ENCODE measurements at places on chromosomes 16 and 17.
A peak's percentile ranks its signal among the peaks of the same experiment; 100 is the strongest.

GRCh38 chr16:84266451-84266850 is 26.6 kb upstream of the KCNG4 start:
- no peak for DNase-seq

DNA sequence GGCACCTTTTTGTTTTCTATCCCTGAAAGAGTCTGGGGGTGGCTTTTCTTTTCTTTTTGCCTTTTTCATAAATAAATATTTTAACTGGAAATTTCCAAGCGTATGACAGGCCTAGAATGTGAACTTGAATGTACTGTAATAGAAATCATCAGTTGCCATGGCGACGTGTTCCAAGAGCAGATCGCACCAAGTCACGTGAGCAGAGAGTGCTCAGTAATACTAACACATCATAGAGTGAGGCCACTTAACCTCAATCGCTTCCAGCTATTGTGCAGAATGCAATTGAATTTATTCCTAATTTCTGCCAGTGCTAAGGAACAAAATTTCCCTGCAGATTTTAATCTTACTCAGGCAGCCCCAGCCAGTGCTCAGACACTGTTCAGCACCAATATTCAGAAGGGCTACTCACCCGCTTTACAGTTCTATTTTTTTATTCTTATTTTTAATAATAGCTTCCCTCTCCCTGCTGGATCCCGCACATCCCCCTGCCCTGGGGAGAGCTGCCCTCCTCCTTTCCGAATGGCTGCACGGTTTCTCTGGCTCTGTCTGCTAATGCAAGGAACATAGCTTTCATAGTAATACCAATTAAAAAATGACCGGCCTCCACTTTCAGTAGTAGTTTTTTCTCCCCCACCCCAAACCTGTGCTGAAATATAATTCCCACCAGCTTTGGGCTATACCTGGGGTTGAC is 26.2 kb upstream of the PMFBP1 start:
- no peak for DNase-seq

DNA sequence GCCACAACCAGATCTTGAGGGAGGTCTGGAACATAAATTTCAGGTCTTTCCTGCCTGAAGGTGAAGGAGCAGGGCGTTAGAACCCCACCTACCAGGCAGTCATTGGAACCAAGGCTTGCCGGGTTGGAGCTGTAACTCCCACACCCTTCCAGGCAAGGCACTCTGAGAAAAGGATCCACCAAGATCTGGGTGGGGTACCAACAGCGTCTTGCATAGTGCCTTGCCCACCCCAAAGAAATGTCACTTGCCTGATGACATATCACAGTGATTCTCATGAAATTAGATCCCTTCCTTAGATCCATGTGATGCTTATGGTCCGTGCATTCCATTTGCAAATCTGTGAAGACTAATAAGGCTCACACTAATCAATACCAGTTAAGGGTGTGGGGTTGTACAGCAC is 201.3 kb downstream of the KATNIP start:
- DNase-seq = no peak

DNA sequence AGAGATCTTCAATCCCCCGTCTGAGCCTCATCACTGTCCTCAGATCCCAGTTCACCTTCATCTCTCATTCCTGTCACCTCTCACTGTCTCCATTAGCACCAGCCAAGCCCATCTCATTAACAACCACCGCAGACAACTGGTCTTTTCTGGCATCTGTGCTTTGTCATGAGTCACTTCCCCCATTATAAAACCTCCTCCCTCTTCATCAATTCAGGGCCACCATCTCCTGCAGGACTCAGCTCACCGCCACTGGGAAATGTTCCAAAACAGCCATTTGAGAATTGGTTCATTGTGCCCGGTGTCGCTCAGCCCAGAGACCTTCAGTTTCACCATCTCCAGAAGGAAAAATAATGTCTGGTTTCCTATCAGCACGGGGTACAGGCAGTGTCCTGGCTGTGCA is 56.9 kb upstream of the TEKT3 start:
- no peak for DNase-seq

DNA sequence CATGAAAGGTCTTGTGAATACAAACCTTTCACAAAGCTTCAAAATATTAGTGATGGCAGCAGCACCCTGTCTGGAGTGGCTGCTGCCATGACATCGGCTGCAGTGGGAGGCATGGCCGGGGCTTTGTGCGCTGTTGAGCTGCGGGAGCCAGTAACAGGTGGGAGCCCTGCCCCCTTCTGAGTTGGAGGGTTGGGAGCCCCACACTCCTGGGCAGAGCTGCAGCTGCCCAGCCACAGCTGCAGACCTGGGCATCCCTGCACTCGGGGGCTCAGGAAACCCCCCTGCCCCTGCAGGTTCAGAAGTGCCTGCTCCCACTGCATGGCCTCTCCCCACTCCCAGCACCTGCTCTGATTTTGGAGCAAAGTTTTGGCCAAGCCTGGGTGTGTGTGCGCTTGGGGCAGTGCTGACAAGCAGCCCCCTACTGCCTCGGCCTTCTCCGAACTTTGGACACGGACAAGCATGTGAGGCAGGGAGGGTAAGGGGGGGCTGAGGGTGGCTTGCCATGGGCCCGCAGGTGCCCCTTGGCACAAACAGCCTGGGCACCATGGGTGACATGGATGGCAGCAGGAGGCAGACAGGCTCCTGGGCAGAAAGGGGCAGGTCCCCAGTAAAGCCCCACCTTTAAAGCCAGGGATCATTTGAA is 42.7 kb downstream of the IST1 start:
- no peak for DNase-seq

- DNase-seq = no peak
These were observed 13.6 kb downstream of the DRC7 start for GRCh38 chr16:57708168-57708567.

- no peak for DNase-seq
These were observed 2.3 kb downstream of the FDXR start for GRCh38 chr17:74870512-74870911.

DNA sequence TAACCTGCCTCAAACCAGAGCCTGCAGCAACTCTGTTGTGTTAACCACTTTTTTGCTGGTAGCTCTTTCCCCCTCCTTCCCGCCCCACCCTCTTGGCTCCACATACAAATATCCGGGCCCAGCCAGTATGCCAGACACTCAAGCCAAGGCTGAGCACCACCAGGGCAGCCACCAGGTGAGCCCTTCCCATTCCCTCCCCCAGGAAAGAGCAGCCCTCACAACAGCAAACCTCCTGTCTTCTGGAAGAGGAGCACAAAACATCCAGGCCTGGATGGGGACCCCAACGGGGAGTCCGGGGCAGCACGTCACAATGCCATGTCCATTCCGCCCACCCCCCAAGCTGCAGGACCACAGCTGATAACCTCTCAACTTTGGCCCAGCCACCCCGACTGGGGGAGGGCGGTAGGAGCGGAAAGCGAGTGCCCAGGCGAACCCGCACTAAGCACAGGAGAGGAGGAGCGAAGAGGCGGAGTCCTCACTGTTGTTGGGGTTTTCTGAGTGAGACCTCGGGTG is 757 bp downstream of the ORMDL3 start:
- DNase-seq = peak; percentile 32

DNA sequence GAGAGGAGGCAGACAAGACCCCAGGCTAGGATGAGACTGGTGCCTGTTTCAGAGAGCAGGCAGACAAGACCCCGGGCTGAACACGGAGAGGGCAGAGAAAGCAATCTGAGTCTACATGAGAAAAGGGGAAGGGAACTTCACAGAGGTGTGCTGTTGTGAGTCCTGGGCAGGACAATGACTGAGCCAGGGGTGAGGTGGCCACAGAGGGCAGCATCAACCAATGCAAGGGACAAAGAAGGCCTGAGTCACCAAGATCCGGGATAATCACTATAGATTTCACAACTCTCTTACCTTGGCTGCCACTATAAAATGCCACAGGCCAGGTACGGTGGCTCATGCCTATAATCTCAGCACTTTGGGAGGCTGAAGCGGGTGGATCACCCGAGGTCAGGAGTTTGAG is 89.0 kb downstream of the SLC39A11 start:
- no peak for DNase-seq

DNA sequence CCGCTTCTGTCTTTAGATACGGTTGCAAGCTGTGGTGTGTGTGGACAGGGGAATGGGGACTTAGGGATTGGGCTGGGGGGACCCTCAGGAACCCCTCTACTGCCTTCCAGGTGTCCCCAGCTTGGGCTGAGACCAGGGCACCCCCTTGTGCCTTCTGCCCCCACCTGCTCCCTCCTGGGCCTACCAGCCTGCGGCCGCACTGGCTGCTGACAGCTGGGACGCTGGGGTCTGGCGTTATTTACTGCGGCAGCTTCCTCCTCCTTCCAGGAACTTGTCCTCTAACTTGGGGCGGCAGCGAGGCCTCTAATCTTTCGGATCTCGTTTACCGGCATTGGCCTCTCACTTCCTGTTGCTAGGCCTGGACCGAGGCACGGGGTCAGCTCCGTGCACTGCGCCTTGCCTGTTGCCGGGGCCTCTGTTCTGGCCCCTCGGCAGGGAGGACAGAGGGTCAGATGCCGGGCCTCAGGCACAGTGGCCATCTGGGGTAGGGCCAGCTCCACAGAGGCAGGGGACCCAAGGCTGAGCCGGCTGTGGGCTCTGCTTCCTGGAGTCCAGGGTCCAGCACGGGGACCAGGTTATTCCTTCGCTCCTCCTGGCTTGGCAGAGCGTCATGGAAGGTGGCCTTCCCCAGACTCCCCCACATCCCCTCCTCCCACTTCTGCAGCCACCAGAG is 31.8 kb downstream of the TMEM235 start:
- no peak for DNase-seq

GRCh38 chr16:83212301-83212841 is 585.6 kb downstream of the CDH13 start:
- DNase-seq = no peak

DNA sequence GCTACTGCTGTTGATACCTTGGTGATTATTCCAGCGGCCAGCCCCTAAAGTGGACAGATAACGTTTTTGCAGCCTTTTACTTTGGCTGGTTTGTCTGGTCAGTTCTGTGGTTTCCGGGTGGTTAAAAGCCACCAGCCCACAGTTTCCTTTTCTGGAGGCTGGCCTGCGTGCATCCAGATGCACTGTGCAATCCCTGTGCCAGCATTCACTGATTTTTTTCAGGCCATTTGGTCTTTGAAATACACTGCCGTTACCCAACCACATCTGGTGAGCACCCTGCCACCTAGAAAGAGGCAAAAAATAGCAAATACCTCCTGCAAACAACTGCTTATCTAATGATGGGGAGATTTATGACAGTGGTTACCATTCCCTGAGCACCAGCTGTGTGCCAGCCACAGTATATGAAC is 797 bp downstream of the NUDT7 start:
- DNase-seq = no peak

Data from stimulated activated CD4-positive, alpha-beta T cell treated with anti-CD3 and anti-CD28 coated beads, Interleukin-2, amount 100 ng/mL, for 4 hours (primary cell).